Sigmoid colon (tissue), 7 donors: ENCODE measurements at places on chromosomes 12 and 14.
A peak's percentile ranks its signal among the peaks of the same experiment; 100 is the strongest.

DNA sequence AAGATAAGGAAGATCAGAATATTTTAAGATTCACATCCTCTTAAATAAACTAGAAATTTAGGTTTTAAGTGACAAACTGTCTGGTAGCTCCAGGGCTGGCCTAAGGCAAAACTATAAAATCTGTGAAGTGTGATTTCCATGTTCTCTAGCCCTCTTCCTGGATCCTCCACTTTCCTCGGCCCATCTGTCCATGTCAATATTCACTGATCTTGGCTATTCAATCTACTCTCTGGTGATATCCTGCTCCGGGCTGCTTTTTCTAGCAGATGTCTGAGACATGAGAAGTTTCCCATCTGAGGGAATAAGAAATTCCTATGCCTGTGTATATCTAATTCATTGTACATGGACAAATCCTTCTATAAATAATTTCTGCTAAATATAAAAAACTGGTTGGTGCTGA lies 500.4 kb downstream of the GALC start:
- DNase-seq: no peak

DNA sequence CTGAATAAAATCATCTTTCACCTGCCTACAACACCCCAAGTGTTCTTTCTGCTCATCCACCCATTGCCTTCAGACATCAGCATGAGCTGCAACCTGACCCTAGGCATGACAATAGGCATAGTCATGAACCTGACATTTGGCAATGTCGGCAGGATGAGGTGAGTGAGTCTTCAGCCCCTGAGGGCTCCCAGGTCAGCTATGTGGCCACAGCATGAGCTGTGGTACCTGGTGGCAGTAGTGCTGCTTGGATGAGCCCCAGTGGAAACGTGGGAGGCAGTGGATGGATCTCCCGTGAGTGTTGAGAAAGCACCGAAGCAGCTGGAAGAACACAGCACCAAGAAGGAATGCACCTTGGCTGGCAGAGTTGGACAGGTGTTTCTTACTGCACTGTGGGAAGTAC lies 334.8 kb upstream of the FAR2 start:
- no peak for DNase-seq

GRCh38 chr14:66487164-66487563 lies 993 bp downstream of the CCDC196 start:
- DNase-seq: no peak

DNA sequence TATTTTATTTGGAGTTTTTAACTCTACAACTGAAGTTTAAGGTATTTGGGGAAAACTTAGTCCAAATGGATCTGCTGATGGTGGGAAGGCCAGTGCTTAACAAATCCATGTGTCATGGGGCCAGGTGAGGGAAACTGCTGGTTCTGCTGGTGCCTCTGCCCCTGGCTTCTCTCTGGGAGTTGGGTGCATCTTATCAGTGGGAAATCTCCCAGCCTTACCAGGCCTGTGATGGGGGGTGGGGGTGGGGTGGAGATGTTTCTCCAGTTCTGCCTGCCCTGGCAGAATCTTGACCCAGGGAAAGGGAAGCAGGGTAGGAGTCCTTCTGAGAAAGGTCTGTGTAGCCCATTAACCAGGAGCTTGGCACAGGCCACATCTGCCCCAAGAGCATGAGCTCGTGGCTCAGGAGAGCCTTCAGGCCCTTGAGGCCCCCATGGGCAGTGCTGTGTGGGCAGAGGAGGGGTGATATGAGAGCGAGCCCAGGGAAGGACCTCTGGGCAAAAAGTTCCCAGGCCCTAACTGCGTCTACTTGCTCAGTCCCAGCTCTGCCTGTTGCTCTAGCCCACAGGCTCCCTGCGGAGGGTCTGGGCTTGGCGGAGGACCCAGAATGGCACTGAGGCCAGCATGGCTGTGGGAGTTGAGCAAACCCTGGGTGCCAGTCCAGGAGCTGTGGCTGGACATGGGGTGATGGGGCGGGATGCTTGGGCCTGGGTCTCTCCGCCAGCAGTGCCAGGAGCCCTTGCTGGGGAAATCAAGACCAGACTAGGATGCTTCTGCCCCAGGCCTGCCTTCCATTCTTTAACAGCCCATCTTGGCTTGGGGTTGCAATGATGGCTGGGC lies 18.2 kb downstream of the VASH1 start:
- DNase-seq: peak; percentile 40

DNA sequence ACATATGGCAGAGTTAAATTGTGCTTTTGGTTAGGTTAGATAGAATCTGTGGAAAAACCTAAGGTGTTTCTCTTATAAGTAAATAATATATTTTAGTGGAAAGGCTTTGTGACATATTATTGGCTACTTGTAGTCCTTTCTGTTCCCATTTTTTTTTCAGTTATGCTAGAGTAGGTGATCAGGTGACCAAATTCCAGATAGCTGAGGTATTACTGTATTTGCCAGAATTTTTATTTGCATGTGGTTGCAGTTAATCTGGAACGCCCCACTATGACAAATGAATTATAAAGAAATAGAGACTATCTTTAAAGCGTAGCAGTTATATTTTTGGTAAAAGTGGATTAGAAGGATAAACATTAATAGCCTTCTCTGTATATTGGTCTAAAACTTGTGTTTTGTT lies 52.0 kb downstream of the ARHGAP5 start:
- no peak for DNase-seq

- DNase-seq: no peak
Observed at GRCh38 chr12:57008178-57008577, 1.8 kb upstream of the ZBTB39 start.
